T-helper 2 cell (primary cell): ENCODE measurements at places on chromosomes 5 and 9.

DNA sequence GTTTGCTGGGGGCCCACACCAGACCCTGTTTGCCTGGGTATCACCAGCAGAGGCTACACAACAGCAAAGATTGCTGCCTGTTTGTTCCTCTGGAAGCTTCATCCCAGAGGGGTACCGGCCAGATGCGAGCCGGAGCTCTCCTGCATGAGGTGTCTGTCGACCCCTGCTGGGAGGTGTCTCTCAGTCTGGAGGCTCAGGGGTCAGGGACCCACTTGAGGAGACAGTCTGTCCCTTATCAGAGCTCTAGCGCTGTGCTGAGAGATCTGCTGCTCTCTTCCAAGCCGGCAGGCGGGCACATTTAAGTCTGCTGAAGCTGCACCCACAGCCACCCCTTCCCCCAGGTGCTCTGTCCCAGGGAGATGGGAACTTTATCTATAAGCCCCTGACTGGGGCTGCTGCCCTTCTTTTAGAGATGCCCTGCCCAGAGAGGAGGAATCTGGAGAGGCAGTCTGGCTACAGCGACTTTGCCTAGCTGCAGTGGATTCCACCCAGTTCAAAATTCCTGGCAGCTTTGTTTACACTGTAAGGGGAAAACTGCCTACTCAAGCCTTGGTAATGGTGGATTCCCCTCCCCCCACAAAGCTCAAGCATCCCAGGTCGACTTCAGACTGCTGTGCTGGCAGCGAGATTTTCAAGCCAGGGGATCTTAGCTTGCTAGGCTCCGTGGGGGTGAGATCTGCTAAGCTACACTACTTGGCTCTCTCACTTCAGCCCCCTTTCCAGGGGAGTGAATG is 206.0 kb upstream of the TLX3 start:
- DNase-seq = no peak

GRCh38 chr5:126723643-126724042 is 53.3 kb upstream of the LMNB1 start:
- no peak for DNase-seq

- DNase-seq = no peak
Observed at GRCh38 chr5:35029333-35029732, 18.4 kb downstream of the AGXT2 start.

GRCh38 chr9:14441976-14442651 is 128.2 kb upstream of the NFIB start:
- DNase-seq = no peak

- DNase-seq = no peak
Observed at GRCh38 chr9:127200106-127200862, 64.3 kb upstream of the GARNL3 start.

DNA sequence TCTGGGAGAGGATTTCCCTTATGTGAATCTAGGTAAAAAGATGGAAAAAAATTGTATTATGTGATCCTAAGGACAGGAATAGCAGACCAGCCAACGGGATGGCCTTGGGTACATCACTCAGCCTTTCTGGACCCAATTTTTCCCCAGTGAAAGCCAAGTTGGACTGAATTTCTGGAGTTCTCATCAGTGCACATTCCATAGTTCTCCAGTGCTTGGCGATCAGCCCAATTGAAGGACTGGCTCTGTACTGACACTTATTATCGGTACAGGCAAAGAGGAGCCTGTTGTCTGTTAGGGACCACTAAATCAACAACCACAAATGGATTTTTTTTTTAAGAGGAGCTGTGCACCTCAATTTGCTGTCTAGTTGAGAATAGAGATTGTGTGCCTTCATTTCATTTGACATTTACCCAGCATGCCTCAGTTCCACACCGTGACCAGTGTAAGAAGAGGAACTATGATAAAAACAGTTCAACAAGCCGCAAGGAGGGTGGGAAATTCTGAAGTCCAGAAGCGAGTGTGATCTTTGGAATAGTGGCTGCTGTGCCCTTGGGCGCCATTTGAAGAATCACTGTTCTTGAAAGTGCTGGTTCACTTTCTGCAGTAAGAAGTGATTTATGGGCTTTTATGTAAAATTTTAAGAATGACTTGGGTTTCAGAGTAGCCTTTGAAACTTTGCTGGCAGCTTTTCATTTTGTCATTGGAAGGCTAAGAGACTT is 8.0 kb downstream of the ARL10 start:
- DNase-seq = no peak

GRCh38 chr5:68423154-68423811 is 207.7 kb downstream of the PIK3R1 start:
- no peak for DNase-seq

GRCh38 chr5:158770506-158770905 is 329.2 kb downstream of the EBF1 start:
- no peak for DNase-seq

DNA sequence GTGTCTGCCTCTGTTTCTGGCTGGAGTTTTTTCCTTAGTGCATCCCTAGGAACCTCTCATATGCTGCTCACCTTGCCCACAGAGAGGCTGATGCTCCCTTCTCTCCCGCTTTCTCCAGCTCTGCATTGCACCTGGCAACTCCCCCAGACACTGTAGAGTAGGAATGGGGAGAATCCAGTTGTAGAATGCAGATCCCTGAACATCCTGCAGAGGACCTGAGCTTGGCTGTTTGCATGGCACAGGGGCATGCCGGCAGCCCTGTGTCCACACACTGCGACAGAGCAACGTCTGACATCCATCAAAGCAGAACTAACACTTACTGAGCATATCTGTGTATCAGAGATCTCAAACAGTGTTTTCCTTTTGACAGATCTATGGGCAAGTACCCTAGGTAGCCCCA is 19.9 kb downstream of the IDNK start:
- DNase-seq = no peak

DNA sequence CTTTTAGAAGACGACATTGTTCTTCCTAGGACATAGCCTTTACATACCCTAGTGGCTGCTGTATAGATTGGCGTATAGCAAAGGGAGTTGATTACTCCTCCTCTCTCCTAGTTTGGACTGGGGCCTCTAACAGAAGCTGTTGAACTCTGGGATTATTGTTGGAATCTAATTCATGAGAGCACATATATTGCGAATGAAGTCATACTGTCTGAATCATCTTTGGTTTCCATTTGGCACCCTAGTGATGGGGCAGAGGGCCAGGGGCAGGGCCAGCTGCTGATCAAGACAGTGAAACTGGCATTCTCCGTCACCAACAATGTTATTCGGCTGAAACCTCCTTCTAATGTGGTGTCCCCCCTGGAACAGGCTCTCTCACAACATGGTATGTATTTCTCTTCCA is 40.3 kb downstream of the NUP188 start:
- no peak for DNase-seq

DNA sequence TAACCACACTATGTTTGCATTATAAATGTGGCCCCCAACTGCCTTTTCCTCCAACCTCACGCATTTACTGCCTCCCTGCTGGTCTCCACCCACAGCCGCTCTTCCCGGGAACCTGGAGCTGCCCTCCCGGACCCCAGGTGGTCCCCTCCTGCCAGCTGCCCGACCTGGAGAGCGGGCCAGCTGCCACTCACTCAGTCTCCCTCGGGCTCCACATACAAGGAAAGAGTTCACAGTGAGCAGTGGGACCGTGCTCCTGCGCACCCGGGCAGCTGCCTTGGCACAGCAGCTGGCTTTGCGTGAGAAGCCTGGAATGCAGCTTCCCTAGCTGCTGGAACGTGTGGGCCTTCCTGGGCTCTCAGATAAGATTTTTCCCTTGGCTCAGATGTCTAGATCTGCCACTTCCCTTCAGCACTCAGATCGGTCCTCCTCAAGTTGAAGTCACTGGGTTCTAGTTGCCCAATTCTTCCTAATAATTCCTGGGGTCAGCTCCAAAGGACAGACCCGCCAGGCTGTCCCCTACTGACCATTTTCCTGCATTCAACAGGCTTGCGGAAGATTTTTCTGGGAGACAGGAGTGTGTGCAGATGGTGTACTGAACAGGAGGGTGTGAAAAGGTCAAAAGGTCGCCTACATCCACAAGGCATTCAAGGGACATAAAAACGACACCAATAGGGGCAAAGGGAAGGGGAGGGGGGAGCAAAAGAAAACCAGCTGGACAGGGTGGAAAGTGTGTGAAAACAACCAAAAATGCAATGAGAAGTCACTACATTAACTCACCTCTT is 69.1 kb downstream of the MYO10 start:
- no peak for DNase-seq

DNA sequence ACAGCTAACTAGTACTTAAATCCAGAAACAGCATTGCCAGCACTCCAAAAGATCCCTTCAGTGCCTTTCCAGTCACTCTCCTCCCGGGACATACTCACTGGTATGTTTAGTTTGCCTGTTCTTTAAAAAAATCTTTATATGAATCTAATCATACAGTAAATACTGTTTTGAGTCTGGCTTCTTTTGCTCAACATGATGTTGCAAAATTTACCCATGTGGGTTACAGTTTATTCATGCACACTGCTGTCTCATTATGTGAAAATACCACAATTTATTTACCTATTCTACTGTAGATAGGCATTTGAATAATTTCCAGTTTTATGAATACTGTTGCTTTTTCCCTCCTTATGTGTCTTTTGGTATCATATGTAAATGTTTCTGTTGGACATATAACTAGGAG is 13.5 kb downstream of the NDFIP1 start:
- DNase-seq = no peak

GRCh38 chr5:133985540-133986180 is 17.2 kb upstream of the C5orf15 start:
- DNase-seq = no peak

DNA sequence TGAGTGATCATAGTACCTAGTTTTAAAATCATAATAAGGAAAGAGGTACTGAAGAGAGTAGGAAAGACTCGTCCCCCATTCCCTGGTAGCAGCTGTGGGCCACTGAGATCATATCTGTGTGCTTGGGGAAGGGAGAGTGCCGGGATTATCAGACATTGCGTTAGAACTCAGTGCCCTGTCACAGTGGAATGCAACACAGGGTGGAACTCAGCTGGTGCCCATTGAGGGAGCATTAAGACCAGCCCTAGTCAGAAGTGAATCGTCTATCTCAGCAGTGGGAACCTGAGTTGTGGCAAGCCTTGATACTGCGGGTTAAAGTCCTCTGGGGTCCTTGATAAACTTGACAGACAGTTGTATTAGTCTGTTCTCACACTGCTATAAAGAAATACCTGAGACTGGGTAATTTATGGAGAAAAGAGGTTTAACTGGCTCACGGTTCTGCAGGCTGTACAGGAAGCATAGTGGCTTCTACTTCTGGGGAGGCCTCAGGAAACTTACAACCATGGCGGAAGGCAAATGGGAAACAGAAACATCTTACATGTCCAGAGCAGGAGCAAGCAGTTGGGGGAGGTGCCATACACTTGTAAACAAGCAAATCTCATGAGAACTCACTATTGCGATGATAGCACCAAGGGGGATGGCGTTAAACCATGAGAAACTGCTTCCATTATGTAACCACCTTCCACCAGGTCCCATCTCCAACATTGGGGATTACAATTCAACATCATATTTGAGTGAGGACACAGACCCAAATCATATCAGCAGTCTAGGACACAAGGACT is 33.1 kb downstream of the NDUFAF2 start:
- no peak for DNase-seq

GRCh38 chr5:33810491-33811120 is 81.2 kb downstream of the ADAMTS12 start:
- no peak for DNase-seq

- DNase-seq = no peak
Observed at GRCh38 chr5:31100047-31100575, 93.4 kb upstream of the CDH6 start.

- DNase-seq = no peak
Observed at GRCh38 chr5:145718956-145719355, 116.2 kb downstream of the PRELID2 start.

- no peak for DNase-seq
Observed at GRCh38 chr5:393846-394275, 49.1 kb upstream of the EXOC3 start.

DNA sequence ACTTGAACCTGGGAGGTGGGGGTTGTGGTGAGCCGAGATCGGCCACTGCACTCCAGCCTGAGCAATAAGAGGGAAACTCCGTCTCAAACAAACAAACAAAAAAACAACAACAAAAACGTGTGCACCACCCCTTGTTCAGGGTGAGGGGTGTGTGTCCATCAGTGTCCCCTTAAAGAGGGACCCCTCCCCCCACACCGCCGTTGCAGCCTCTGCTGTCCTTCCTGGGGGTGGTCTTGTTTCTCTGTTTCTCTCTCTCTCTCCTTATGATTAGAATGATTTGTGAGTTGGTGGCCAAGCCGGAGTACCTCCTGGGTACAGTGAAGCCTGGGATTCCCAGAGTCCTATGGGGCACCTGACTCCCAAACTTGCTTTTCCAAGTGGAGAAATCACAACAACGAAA is 49.6 kb downstream of the RGS3 start:
- no peak for DNase-seq

DNA sequence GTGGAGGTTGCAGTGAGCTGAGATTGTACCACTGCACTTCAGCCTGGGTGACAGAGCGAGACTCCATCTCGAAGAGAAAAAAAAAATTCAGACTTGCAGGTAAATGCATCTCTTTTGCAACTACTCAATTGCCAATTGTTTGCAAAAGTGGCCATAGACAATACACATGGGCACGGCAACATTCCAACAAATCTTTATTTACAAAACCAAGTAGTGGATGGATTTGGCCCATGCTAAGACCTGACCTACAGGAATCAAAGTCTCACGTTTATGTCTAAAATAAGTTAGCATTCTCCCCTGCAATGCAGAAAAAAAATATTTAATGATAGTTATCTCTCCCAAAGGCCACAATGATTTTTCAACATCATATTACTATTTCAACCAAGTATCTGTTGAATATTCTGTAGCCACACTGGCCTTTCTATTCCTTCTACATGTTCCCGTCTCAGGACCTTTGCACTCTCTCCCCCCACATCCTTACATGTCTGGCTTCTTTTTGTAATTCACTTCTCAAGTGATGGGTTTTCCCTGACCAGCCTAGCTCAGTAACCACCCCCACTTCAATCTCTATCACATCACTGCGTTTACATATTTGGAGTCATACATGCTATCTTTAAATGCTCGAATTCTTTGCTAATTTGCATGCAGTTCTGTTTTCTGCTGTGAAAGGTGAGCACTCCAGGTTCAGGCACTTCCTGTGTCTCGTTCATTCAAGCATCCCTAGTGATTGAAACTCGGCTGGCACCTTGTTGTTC is 54.2 kb downstream of the FNBP1 start:
- DNase-seq = peak; percentile 44

DNA sequence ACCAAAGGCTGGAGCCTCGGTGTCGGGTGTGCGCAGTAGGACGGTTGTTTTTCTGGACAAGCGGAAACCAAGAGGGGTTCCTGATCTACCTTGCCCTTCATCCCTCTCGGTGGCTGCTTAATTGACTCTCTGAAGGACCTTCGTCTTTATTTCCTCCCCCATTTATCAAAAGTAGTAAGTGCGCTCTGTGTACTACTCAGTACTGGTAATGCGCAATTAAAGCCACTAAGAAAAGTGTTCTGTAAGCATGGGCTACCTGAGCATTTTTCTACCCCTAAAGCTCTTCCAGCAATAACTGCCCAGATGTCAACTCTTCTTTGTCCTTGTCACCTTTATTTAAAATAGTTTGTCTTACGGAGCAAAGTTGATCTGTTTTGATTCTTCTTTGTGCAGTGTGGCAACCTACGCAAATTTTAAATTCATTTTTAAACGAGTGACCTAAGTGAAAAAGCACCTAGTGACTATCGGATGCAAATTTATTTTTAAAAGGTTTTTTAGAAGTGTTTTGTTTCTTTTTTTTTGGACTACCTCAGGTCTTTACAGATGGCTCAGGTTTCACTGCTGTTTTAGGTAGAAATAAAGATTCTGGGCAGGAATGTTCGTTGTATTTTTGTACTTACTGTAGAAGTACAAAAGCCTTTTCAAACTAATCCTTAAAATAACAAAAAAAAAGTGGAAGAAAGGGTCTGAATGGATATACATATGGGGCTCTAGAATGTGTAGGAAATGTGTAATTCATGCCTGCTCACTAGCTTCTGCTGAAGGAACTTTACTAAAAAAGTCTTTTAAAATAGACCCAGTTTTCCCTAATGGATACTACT is 2.0 kb downstream of the JMY start:
- no peak for DNase-seq
